GM04503 (cell line): ENCODE measurements at places on chromosomes 16 and 17.

GRCh38 chr16:80407265-80407987 is 133.4 kb upstream of the DYNLRB2 start:
- no peak for DNase-seq

- DNase-seq = peak; percentile 89
These were observed 118.6 kb downstream of the PRKCA start for GRCh38 chr17:66420961-66421371.

GRCh38 chr16:71746442-71747046 is 22.0 kb upstream of the PHLPP2 start:
- DNase-seq = no peak

DNA sequence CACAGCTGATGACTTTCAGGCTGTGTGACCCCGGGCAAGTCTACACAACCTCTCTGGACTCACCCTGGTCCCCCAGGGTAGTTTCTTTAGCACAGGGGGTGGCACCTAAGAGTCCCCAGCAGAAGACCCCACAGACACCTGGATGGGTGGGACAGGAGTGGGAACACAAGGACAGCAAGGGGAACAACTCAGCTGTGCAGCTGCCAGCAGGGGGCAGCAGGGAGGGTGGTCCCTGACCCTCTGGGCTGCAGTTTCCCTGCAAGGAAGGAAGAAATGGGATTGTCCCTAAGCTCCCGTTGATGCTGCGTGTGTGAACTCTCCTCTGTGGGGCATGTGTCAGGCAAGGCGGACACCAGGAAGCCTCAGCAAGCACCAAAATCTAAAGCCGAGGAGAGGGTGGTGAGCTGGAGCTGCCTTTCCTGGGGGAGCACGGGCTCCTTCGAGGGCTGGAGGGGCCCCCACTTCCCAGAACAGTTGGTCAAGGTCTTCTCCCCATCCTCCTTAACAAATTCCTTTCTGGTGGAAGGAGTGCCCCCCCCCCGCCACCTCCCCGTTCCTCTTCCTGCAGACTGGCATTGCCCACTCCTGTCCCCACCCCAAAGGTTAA is 24.1 kb upstream of the CDH5 start:
- no peak for DNase-seq

DNA sequence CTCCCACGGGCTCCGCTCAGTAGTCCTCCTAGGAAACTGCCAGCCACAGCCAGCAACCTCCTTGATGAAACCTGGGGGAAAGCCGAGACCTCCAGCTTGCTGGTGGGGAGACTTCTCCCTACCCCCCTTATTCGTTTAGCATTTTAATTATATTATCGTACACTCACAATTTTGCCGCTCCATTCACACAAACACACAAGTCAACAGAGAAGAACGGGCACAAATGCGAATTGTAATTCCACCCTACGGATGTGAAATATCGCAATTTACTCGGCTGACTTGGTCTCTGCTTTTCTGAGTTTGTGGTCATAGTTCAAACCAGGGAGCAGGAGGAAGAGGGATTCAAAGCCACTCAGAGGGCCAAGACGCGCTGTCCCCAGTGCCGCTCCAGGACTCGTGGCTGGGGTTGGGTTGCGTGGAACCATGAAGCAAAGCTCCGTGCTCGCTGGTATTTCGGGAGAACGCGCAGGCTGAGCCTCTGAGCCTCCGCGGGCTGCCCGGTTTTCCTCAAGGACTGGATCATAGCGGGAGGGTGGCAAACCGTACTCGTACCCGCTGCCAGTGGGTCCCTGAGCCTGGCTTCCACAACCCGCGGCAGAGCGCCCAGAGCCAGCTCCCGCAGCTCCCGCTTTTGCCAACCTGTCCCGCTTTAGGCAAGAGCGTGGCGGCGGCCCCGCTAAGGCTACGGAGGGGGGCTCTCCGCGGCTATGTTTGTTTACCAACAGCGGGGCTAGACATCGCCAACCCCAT is 2.0 kb downstream of the LHX1 start:
- no peak for DNase-seq

DNA sequence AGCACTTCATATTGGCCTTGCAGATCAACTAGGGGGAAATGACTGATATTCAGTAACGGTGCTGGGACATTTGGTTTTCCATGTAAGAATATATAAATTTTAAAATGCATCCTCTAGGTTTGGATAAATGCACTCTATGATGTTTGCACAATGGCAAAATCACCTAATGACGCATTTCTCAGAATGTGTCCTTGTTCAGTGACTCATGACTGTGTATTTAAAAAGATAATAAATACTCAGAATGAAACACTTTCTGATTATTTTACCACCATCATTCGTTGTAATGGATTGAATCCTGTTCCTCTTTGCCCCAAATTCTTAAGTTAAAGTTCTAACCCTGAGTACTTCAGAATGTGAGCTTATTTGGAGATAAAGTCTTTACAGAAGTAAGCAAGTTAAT is 17.2 kb upstream of the ADGRG1 start:
- DNase-seq = no peak

DNA sequence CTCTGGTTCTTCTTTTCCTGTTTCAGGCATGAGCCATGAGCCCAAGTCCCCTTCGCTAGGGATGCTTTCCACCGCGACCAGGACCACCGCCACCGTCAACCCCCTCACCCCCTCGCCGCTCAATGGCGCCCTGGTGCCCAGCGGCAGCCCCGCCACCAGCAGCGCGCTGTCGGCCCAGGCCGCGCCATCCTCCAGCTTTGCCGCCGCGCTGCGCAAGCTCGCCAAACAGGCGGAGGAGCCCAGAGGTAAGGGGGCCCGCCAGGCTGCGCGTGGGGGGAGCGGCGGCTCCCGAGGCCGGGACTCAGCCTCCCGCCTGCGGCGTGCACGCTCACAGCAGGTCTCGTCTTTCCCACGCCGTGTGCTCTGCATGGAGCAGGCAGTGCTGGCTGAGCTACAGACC is 20.8 kb downstream of the GSE1 start:
- DNase-seq = no peak

DNA sequence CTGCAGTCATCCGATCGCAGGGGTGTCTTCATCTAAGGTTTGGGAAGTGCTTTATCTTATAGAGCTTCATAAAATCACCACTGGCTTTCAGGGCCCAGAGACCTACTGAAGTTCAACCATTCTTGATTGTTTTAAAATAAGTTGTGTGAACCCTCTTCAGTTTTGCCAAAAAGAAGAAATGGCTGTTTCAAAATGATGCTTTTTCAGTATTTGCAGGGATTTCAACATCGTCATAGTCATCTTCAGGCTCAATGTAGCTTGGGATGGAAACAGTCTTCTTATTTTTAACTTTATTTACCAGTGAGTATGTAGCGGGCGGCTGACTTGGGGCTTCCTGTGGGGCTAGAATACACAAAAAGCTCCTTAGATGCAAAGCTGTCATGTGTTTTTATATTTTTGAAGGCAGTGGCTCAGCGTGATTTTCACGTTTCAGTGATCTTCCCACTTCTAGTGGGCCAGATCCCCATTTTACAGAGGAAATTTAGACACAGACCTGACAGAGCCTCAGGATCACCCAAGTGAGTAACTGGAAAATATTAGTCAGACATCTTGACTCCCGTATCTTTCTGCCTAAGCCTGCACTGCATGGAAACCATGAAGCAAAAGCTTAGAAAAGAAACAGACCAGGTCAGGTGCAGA is 19.1 kb upstream of the ZNF594 start:
- no peak for DNase-seq

GRCh38 chr17:74484066-74484465 is 17.6 kb downstream of the CD300A start:
- DNase-seq = no peak

DNA sequence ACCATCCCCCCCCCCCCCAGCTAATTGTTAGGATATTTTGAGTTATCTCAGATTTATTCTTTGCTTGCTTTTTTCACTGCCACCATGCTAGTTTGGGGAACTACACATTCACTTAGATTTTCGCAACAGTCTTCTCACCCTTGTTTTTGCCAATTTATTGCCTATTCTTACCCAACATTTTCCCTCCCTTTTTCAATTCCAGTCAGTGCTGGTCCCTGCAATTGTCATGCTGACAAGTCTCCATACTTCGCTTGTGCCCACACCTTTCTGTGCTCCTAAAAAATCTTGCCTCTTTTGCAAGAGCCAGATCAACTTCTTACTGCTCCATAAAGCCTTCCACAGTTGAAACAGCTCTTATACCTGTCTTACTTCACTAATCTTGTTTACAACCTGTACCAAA is 16.3 kb downstream of the TNRC6A start:
- no peak for DNase-seq

DNA sequence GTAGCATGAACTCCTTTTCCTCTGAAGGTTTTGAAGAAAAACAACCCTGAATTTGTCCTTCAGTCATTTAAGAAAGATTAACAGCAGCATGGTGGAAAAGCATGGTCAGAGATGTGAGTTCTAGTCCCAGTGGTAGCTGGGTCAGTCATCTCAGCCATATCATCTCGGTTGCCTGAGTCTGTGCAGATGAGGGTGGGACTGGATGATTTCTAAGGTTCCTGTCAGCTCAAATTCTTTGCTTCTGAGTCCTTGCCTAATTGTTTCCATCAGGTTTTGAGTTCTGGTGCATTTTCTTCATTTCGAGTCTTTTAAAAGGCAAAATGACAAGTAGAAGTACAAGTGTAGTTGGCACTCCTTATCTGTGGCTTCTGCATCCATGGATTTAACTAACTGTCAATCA is 63.9 kb downstream of the TNRC6C start:
- DNase-seq = peak; percentile 49
